Fibroblast of skin of right biceps (primary cell): ENCODE measurements at places on chromosomes 11 and 22.

GRCh38 chr22:39283322-39284141 is 35.9 kb downstream of the RPL3 start:
- DNase-seq: no peak

DNA sequence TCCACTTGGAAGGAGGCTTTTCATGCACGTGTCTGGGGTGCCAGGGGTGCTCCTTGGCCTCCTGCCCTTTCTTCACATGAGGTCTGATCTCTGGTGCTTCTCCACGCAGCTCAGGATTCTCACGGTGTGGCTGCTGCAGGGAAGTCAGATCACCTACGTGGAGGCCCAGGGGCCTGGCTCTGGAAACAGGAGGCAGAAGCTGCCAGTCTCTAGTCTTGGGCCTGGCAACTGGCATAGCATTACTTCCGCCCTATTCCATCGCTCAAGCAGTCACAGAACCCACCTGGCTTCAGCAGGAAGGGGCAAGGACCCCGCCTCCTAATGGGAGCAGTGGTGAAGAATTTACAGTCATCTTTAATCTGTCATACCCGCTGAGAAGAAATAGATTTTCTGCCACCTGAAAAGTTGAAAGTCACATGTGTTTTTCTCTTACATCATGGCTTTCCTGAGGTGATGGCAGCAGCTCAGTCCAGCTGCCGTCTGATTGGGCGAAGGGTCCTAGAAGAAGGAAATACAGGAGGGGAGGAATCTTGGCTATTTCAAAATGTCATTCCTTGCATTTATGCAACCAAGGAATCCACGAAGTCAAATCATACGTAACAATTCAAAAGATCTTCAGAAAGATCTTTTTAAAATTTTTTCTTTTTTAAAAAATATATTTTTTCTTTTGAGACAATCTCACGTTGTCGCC is 50.1 kb upstream of the DKK3 start:
- no peak for DNase-seq

GRCh38 chr11:111532365-111532709 is 8.2 kb upstream of the LAYN start:
- DNase-seq: peak; percentile 42

- no peak for DNase-seq
Measured at GRCh38 chr11:66450560-66450959, 11.9 kb upstream of the MRPL11 start.

DNA sequence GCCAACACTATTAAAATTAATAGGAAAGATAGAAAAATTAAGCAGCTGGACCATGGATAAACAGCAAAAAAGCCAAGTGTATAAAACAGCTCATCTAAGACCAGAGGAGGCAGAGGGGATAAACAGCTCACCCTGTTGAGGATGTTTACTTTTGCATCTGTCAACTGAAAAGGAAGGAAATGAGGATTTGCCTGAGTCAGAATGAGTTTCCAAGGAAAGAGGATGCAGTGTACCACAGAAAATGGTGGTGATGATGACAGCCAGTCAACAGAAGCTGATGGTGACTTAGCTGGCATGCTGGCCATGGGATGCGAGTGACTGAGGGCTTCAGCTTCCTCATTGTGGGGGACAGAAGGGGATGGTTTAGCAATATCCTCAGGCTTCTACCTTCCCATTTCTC is 183.5 kb downstream of the KIRREL3 start:
- peak; percentile 65 for DNase-seq

GRCh38 chr22:43878079-43878795 is 13.6 kb downstream of the PNPLA5 start:
- DNase-seq: no peak

DNA sequence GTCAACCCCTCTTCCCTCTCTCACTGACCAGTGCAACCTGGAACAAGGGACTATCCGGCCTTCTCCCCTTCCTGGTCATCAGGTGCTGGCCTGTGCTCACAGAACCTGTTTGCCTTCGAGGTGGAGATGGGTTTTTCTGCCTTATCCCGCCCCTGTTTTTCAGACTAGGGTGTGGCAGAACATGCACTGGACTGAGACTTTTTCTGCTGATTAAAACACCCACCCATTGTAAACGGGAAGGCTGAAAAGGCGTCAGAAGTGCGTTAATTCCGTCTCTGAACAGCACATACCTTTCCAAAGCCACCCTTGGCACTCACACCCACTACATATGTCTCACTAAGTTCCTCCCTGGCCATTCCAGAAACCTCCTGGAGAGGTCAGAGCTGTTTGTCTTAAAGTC is 4.4 kb upstream of the B3GNT6 start:
- DNase-seq: no peak

- no peak for DNase-seq
Measured at GRCh38 chr22:48436201-48436931, 1391.3 kb downstream of the BRD1 start.

DNA sequence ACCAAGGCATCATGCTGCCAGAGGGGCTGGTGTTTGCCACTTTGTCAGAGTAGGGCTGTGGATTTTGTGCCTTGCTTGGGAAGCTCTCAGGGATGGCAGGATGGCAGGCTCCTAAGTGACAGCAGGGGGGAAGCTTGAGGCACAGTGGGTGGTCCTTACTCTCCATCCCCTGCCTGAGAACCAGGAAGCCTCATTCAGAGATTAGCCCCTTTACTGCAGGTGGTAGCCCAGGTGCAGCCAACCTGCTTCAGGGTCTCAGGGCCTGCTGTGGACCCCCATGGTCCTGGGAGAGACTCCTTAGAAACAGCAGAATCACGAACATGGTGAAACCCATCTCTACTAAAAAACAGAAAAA is 8.9 kb upstream of the ST3GAL4 start:
- DNase-seq: no peak

DNA sequence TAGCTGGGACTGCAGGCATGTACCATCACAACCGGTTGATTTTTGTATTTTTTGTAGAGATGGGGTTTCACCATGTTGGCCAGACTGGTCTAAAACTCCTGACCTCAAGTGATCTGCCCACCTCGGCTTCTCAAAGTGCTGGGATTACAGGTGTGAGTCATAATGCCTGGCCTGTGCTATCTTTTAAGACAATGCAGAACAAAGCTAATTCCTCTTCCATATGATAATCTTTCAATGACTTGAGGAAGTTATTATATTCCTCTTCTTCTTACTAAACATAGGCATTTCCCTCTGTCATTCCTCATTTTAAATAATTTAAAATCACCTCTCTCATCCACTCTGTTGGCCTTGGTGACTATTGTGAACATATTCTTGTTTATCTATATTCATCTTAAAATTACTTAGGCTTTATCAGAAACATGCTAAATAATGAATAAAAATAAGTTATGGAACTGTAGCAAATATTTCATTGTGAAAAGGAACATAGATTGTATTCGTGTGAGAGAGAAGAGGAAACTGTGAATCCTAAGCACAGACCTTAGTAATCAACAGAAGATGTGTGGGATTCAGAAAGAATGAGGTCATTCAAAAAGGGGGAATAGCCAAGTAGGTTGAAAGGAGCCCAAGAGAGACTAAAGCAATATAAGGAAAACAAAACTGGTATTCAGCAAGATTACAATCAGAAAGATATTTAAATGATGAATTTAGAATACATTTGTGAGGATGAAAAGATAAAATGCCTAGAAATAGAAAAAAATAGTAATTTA is 269.4 kb downstream of the TTC28 start:
- DNase-seq: peak; percentile 69

DNA sequence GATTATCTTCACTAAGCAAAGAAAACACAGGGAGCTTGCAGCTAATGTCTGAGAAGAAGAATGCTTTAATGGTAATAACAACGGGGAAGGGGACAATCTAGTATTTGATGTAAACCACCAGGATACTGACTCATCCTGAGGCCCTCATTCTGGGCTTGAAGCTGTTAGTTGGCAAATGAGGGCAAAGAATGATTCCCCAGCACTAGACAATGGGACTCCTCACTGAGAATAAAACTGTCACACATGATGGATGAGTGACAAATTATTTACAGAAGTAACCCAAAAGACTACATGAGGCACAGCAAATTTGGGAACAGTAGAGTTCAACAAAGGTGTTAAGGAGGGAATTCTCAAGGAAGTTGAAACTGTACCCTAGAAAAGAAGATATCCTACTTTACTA is 76.3 kb downstream of the FAM168A start:
- peak; percentile 75 for DNase-seq

- no peak for DNase-seq
Measured at GRCh38 chr11:66715346-66716085, 13.5 kb downstream of the SPTBN2 start.

- peak; percentile 40 for DNase-seq
Measured at GRCh38 chr11:100932474-100933100, 197.0 kb downstream of the PGR start.

DNA sequence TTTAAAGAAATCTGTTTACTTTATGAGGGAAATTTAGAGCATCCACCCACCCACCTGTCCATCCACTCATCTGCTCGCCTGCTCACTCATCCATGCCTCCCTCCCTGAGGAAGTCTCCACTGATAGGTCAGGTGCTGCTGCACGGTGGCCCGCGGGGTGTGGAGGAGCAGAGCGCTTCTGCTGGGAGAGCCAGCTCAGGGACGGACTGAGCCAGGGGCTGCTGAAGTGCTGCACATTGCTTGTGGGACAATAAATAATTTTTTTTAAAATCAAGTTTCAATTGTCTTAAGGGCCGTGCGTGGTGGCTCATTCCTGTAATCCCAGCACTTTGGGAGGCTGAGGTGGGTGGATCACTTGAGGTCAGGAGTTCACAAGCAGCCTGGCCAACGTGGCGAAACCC is 148.9 kb downstream of the TBC1D22A start:
- no peak for DNase-seq

- DNase-seq: no peak
Measured at GRCh38 chr11:60592601-60593000, 77.4 kb downstream of the MS4A13 start.

- no peak for DNase-seq
Measured at GRCh38 chr11:2748061-2748813, 48.4 kb upstream of the KCNQ1OT1 start.

- no peak for DNase-seq
Measured at GRCh38 chr22:37148742-37149665, 712 bp downstream of the IL2RB start.

DNA sequence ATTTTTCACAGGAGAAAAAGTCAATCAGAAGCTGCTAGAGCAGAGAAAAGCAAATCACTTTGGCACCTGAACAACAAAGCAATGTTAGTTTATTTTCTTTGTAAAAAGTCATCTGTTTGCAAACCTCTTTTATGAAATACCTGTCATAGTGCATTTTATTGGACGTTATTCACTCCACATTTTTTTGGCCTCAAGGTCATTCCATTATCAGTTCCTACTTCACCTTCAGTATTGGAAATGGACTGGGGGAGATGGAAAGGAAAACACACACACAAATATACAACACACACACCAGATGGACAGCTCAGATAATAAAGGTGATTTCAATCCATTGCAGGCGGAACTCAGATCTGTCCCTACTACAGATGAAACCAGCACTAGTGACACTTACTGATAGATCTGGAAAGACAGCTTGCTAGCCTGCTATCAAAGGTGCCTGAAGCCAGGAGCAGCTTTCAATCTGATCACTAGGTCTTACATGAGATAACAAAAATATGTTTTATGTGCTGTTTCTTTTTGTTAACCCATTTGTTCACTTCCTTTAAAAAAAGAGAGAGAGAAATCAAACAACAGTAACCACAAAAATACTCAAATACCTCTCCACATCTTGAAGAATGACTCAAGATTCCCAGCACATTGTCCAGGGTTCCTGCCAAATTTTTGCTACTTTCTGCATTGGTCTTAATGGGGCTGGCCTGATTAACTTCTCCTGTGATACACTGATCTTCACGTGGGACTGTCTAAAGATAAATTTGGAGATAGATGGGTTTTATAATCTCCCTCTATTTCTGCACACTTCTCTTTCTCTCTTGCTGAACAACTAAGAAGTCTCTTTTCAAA is 844.3 kb upstream of the TENM4 start:
- DNase-seq: peak; percentile 68

DNA sequence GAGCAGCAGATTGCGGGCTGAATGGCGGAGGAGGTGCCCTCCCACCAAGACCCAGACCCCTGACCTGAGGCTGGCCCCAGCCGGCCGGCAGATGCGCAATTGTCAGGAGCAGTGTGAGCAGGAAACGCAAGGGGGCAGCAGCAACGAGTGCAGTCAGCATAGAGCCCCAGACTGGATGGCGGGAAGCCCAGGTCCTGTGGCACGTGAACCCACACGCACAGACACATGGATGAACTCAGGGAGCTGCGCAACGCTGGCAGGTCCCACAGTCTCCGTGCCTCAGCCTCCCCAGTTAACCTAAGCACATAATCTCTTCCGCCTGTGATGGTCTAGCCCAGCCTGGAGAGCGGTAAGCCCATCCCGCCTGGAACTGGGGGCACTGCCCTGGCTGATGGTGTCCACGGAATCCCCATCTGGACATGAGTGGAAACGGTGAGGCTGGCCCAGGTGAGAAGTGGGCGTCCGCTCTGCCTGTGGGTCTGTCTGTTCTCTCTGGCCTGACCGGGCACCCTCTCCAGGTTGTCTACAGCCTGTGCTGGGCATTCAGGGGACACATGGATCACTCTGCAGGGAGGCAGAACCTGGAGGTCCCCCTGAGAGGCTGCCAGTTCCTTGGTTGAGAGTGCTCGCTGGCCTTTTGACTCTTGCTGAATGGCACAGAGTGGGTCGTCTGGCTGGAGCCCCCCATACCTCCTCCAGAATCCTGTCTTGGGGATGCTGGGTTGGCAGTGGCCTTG is 626 bp upstream of the TBX10 start:
- DNase-seq: peak; percentile 41

DNA sequence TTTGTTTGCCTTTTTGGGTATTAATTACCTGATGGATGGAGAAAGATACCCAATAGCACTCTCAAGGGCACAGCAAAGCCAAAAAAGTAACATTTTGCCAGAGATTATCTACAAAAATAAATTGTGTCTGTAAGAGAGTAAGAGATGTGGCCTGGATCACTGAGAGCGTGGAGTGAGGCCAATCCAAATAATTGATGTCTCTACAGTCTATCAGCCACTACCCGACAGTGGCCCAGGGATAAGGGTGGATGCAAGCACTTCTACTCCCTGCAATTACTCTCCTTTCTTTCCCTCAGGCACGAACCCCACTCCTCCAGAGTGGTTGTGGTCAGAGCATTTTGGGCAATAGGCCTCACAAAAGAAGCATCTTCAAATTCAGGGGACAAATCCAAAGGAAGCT is 92.3 kb upstream of the ZC3H12C start:
- peak; percentile 24 for DNase-seq

DNA sequence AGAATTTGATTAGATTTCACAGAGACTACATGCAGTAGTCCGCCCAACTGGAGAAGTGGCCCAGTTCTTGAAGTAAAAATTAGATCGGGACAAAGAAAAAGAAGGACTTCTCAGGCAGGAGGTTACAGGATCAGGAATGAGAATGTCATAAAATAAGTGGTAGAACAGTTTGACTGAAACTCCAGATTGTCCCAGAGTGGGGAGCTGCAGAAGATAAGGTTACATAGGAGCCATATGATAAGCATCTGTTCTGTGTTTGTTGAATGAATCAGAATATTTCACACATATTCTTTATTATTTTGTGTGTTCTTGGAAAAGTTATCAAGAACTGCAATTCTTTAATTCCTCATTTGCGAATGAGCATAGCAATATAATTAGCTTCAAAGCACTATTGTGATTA is 210.6 kb downstream of the AASDHPPT start:
- DNase-seq: no peak
